ENCODE measurements at places on chromosomes 5 and 9. TPM values are rescaled to one million over a fixed set of nuclear protein-coding genes. Genes with fewer than 3 reads are reported as not detected.

DNA sequence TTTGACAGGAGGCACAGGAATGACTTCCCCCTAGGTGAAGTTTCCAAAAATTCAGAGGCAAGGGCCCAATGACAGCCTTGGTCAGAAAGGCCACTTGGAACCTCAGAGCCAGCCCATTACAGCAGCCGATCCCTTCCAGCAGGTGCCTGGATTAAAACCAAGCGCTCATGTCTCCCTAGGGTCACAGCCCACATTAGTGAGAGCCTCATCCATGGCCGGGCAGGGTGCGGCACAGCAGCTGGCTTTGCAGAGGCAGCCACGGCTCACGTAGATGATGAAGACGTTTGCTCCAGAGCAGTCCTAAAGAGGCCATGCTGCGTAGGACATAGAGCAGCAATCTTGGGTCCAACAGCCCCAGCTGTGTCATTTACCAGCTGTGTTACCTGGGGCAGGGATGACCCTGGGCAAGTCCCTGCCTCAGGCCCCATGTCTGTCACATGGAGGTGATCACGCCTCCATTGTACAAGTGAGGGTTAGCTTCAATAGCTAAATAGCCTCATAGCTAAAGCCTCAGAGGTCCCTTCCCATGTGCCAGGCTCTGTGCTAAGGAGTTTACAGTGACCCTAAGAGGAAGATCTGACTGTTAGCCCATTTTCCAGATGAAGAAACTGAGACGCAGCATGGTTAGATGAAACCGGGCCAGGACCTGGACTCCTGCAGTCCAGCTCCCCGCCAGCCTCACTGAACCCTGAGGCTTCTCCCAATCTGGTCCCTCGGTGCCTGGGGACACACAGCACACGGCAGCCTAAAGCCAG is 39.2 kb downstream of the NEK6 start:
- no peak for DNase-seq

DNA sequence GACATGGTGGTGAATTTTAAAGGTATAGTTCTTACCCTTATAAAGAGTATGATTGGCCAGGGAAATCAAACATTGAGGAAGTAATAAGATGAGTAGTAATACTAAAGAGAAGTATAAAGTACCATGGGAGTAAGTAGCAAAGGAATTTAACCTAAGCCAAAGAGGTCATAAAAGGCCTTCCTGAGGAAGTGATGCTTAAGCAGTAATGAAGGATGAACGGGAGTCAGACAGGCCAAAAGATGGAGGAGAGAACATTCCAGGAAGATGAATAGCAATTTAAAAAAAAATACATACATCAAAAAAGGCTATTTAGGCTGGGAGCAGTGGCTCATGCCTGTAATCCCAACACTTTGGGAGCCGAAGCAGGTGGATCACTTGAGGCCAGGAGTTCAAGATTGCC is 29.0 kb downstream of the KLHL3 start:
- DNase-seq, result no peak

- DNase-seq, result no peak
Measured at GRCh38 chr9:120696551-120697230, 17.6 kb downstream of the MEGF9 start.

DNA sequence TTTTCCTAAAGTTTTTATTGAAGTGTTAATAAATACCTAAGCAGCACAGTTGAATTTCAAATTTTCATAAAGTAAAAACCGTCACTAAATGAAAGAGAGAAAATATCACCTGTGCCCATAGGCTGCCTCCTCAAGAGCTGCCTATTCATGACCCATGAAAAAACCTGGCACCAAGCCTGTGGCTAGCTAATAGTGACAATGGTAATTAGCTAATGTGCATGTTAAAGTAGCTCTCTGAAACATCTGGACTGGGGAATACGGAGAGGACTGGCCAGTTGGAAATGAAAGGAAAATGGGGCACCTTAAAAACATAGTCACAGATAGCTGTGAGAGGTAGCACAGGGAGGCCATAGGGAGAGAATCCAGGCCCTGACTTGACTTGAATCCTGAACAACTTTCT is 5.4 kb upstream of the GNE start:
- no peak for DNase-seq

GRCh38 chr9:621201-621855 is 220.2 kb upstream of the DMRT1 start:
- no peak for DNase-seq

- no peak for DNase-seq
Measured at GRCh38 chr9:27353474-27354229, 56.7 kb upstream of the EQTN start.

- no peak for DNase-seq
Measured at GRCh38 chr5:170138273-170138672, 32.6 kb downstream of the FOXI1 start.

The OLFM1 gene
- total RNA-seq, result not detected

The CDH9 gene
- total RNA-seq, result not detected

The NRARP gene
- 2.2 TPM for total RNA-seq
